Hematopoietic multipotent progenitor cell (in vitro differentiated cells): ENCODE measurements at places on chromosomes 3 and 15.

DNA sequence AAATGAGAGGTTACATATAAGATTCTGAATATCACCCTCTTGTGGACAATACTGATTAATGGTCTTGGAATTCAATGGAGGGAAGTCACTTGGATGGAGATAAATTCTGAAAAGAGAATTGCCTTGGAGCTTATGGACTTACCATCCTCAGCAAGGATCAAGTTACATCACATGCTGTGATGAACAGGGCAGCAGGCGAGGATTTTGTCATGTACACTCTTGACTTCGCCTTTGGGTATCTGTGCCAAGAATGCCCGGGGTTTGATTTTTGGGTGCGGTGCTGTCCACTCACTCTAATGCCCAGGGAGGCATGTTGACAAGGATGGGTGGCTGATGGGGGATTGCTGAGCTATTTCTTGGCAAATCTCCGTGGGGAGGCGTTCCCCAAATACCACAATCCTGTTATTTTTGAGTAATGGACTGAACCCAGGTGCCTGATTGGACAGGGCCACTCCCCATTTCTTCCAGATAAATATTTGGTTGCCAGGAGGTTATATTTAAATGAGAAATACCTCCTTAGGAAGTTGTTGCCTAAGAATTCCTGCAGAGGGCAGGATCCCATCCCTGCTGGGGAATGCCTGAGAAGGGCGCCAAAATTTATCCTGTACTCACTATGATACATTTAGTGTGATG is 96.3 kb downstream of the TPRG1 start:
- no peak for DNase-seq

DNA sequence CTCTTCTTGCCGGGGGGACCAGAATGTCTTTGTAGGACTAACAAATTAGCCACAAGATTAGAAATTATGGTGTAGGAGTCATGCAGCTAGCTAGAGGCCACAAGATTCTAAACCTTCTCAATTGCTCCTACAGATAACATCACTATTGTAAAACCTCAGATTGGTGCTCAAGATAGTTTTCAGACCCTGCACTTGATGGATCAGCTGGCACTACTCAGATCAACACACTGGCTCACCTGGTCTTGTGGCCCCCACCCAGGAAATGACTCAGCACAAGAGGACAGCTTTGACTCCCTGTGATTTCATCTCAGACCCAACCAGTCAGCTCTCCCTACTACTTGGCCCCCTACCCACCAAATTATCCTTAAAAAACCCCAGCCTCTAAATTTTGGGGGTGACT is 124.1 kb upstream of the RASGRP1 start:
- DNase-seq = no peak

GRCh38 chr3:187587076-187587475 is 83.1 kb downstream of the SST start:
- DNase-seq = no peak

DNA sequence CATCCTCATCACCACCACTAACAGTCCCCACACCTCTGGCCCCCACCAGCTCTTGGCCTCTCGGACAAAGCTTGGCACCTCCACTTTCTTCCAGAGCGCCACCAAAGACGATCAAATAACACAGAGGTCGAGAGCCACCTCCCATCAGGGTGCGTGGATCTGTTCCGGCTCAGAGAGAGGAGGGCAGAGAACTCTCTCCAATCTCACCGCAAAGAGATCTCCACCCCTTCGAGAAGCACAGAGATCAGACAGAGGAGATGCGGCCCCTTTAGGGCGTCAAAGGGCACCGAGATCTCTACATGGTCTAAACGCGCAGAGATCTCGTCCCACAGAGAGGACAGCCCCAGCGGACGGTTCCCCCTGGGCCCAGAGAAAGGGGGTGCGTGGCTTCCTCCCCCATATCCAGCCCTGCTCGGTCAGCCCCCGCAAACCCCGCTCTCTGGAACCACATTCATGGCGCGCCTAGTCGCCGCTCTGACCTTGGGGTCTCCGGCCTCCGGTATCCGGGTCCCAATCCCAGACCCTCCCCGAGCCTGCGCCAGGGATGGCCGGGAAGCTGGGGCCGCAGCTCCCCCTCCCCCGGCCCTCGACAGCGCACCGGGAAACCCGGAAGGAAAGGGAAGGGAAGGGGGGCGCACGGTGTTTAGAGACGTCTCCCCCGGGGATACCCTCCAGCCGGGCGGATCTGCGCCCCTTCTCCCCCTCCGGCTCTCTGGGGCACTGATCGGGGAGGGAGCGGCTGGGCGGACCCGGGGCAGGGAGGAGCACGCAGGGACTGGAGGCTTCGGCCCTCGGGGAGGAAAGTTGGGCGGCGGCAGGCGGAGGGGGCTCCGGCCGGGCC is 608 bp downstream of the SCN5A start:
- DNase-seq = no peak

DNA sequence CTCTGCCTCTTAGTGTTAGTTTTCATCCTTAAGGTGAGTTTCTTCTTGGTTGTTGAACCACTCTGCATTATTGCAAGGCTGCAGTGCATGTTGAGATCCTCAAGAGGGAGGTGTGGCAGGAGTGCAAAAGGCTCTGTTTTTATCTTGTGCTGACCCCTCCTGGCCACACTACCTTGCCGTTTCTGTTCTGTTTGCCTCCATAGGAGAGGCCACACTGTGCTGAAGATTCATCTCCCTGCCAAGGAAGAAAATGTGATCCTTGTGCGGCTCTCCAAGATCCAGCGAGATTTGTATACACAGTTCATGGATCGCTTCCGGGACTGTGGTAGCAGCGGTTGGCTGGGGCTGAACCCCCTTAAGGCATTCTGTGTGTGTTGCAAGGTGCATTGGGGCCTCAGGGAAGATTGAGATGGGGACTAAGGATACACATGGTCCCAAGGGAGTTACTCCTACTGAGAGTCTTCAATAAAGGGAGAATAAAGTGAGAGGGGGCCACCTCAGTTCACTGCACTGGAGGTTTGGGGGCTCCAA is 33.0 kb upstream of the TEX264 start:
- DNase-seq = no peak

- no peak for DNase-seq
These were observed 8.6 kb upstream of the ZNF621 start for GRCh38 chr3:40516201-40516600.

- no peak for DNase-seq
These were observed 695.9 kb downstream of the OTOL1 start for GRCh38 chr3:162192340-162193029.

DNA sequence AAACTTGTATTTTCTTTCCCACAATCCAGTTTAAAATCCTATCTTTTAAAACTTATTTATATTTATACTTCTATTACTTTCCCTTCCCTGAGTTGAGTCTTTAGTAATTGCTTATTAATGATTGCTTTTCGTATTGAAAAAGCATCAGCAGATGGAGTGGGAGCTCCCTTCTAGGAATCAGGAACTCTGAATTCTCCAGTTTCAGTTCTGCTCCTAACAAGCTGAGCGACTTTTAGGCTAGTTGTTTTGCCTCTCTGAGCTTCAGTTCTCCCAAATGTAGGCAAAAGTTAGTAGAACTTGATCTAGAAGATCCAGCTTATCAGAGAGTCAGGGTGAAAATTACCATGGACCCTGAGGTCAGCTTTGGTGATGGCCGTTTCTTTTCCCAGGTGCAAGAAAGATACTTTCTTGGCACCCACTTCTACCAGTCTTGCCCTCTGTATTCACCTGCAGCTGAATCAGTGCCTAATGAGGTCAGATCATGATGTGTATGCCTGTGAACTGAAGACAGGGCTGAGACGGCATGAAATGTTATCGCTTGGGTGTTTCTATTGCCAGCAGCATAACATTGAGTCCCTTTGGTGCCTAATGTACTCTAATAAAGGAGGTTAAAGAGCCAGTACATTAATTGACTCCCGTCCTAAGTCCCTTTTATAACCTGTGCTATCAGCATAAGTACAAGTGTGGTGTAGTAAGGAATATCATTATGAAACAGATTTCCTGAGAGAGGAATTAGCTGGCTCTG is 194.5 kb upstream of the TBC1D5 start:
- no peak for DNase-seq

DNA sequence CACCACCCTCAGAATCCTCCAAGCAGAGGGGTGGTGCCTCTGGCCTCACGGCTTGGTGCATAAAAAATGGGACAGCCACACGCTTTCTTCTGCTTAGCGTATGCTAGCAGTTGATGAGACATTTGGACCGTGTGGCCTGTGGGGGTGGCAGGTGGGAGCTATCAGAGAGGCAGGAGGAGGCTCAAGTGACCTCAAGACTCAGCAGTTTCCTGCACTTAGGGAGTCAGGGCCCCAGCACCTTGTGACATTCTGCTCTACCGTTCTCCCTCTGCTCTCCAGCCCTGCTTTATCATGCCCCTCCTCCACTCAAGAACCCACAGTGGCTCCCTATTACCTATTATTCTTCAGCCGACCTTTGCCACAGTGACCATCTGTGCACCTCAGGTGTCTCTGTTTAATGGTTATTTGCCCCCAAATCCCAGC is 41.0 kb upstream of the CGNL1 start:
- no peak for DNase-seq

DNA sequence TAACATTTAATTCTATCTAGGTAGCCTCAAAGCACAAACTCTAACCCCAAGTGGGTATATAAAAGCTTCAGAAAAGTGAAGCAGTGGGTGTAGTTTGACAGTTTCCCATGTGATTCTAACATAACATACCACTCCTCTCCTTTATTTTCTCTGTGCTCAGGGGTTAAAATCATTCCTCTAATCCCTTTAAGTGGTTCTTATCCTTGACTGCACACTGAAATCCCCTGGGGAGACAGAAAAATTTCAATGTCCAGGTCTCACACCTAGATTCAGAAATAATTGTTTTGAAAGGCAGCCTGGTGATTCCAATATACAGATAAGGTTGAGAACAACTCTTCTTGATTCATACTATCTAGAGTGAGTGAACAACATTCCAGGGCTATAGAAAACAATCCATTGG is 986.4 kb downstream of the ROBO1 start:
- no peak for DNase-seq

DNA sequence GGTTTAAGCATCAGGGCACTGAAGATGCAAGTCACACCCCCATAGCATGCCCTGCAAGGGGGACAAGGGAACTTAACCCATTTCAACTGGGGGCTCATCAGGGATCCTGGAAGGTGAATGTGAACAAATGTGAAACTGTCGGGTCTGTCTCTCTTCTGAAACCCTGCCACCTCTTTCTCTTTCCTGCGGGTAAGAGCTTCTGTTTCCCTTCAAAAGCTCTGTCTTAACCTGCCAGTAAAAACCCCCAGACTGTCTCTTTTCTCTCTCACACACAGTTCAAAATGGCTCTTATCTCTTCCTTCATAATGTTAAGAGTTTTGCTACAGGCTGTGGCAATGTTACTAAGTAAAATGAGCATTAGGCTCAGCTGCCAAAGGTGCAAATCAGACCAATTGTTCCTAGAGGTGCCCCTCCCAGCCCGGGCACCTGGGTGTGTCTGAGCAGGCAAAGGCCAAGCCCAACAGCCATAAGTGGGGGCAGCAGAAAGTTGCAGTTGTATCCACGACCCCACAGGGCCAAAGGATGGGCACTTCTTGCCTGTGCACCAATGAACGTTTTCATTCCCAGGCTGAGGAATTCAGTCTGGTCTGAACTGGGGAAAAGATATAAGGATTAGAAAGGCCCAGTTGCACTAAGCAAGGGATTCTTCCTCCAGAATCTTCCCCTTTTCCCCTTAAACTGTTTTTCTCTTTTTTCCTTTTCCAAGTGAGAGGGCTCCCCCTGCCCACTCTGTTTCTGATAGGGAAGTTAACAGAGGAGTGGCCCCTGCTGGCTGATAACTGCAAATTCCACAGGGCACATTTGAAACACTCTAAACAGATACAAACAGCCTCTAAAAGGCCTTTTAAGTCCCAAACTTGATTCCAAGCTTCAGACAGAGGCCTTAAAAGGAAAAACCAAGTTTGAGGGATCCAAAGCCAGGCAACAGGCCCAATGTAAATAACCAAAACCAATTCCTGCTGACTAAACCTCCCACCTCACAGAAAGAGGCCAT is 113.8 kb upstream of the EPHA6 start:
- no peak for DNase-seq

- DNase-seq = peak; percentile 33
These were observed 22.5 kb downstream of the GABRA5 start for GRCh38 chr15:26889298-26889898.

GRCh38 chr15:21270474-21270873 is 169.8 kb downstream of the POTEB3 start:
- DNase-seq = no peak

DNA sequence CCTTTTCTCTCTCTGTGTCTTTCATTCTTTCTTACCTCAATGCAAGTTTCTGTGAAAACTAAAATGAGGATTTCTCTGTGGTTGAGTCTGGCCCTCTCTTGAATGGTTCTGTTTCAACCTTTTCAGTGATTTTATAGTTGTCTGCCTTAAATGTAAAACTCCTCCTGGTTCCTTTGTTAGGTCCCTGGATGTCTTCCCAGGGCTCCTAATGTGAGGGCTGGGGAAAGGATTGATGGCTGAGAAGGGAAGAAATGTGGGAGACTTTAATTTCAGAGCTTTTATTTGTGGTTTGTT is 90.6 kb upstream of the GRM7 start:
- DNase-seq = no peak

GRCh38 chr3:125319765-125320164 is 55.4 kb downstream of the ZNF148 start:
- no peak for DNase-seq

DNA sequence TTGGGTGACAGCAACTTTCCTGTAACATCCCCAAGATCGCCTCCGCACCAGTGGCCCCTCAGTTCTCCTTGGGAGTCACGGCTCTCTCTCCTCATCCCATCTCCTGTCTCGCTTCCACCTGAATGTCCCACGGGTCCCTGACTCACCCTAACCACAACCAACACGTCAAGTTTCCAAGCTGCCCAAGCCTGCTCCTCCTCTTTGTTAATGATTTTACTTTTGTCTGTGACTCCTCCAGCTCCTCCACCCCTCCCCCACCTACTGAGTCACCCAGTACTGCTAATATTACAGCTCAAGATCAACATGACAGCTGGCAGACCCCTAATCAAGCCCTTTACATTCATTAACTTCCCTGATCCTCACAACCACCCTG is 39.3 kb downstream of the BDH1 start:
- no peak for DNase-seq

- no peak for DNase-seq
These were observed 106.5 kb upstream of the EPHA3 start for GRCh38 chr3:89000886-89001285.

GRCh38 chr3:78647726-78648125 is 1120.1 kb downstream of the ROBO1 start:
- no peak for DNase-seq

DNA sequence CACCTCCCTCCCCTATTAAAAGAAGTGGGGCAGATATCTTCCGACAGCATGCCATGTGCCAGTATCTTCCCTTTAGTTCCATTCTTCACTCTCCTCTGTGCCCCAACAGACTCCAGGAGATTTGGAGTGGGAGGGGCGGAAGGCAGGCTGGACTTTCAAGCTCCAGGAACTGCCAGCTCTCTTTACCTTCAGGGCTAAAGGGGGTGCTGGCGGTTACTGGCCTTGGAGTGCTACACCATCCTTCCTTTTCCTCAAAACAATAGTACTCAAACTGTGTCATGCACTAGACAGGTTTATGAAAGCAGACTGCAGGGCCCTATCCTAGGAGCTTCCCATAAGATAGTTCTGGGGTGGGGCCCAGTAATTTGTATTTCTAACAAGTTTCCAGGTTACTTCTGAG is 6.0 kb downstream of the LINS1 start:
- DNase-seq = no peak

GRCh38 chr3:45655906-45656305 is 33.3 kb upstream of the SACM1L start:
- DNase-seq = no peak
